Tibial artery (tissue), 4 donors: ENCODE measurements at places on chromosomes 1 and 21.

GRCh38 chr21:27526451-27526850 is 559.6 kb upstream of the ADAMTS5 start:
- DNase-seq: no peak

- no peak for DNase-seq
Observed at GRCh38 chr1:111769517-111770146, 13.9 kb downstream of the DDX20 start.

- DNase-seq: peak; percentile 32
Observed at GRCh38 chr1:53552981-53553733, 94.0 kb downstream of the DMRTB1 start.

DNA sequence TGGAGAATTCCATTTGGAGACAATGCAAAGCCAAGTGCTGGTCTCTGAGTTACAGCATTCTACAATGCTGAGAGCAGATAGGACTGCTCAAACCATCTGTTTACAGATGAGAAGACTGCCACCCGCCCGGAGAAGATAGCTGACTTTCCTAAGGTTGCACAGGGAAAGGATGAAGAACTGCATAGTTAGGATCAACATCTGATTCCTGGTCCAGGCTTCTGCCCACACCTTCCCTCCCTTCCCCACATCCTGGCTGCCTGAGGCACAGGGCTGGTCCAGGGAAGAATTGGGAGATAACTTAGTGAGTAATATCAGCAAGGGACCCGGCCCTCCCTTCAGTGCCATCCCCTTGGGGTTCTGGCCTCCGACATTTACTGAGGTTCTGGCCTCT is 2.0 kb downstream of the SERINC2 start:
- no peak for DNase-seq

DNA sequence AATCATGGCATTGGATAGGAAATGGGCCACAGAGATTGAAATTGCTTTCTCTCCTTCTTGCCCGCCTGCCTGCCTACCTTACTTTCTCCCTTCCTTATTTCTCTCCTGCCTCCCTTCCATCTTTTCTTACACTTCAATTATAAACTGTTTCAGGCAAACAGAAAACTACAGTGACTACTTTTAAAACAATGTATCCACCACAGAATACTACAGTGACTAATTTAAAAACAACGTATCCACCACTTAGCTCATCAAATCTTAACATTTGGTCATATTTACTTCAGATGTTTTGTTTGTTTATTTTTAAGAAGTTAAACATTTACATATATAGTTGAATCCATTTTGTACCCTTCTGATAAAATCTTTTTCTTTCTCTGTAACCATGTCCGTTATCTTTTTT is 54.4 kb downstream of the SNRPE start:
- DNase-seq: no peak

DNA sequence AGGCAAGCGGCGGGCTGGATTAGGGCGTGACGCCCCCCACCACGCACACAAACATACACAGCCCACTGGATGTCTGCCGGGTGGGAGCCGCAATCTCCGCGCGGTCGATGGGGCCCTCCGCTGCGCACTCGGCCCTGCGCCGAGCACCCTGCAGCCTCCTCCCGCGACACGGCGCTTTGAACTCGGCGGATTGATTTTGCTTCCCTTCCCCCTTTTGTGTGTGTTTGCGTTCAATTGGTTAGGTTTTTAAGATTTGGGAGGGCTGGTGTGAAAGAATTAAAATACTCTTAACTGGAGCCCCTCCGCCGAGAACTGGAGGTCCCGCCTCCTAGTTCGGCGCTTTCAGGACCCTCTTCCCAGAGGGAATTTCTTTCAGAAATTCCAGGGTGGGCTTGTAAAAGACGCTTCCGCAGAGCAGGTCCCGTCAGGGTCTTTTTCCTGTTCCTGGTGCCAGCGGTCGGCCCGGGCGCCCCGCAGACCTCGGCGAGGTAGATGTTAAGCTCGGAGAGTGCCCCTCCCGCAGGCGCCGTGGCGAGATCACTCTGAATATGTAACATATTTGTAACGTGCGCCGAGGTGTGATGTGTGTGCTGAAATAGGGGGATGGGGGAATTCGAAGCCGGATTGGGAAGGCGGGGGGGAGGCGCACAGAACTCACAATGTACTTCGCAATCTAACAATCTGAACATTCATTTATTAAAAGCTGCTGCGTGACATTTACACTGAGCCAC is 8.0 kb upstream of the BARHL2 start:
- no peak for DNase-seq

- DNase-seq: no peak
Observed at GRCh38 chr1:94865360-94865759, 45.2 kb downstream of the SLC44A3 start.

- no peak for DNase-seq
Observed at GRCh38 chr1:59027177-59027576, 243.3 kb upstream of the JUN start.

DNA sequence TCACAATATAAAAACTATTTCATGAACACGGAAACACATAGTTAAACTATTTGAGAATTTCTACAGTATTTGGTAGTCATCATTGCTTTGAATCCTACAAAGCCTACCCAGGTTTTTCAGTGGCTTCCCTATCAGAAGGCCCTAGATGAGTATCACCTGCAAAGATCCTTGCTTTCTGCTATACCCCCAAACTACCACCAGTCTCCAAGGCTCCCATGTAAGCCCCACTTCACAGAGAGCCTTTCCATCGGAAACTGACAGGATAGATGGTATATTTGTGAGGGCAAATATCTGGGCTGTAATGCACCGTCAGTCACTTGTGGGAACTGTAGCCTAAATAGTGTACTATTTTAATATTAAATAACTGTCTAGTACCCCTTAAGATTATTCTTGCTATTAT is 674.3 kb downstream of the BRINP3 start:
- DNase-seq: no peak

DNA sequence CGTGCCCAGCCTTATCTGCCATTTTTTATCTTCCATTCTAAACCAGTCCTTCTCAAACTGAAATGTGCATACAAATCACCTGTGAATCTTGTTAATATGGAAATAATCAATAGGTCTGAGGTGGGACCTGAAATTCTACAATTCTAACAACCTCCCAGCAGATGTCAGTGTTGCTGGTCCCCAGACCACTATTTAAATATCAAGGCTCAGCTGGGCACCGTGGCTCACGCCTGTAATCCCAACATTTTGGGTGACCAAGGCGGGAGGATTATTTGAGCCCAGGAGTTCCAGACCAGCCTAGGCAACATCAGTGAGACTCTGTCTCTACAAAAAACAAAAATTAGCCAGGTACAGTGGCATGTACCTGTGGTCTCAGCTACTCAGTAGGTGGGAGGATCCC is 4.1 kb downstream of the UQCRHL start:
- no peak for DNase-seq

DNA sequence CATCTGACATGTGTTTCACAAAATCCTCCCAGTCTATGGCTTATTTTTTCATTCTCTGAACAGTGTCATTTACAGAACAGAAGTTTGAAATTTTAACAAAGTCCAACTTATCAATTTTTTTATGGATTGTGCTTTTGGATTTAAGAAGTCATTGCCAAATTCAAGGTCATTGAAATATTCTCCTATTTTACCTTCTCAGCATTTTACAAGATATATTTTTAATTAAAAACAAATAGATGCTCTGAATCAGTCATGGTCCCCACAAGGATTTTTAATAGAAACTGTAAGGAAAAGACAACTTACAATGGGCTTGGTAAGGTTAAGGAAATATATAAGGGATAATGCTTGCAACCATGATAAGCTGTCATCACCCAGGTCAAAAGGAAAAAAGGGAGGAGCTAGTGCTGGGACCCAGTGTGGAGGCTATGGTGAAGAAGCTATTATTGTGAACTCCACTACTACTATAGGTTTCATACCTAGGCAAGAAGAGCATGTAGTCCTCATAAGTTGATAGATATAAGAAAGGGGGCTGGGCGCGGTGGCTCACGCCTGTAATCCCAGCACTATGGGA is 144.5 kb upstream of the KCNJ15 start:
- no peak for DNase-seq

DNA sequence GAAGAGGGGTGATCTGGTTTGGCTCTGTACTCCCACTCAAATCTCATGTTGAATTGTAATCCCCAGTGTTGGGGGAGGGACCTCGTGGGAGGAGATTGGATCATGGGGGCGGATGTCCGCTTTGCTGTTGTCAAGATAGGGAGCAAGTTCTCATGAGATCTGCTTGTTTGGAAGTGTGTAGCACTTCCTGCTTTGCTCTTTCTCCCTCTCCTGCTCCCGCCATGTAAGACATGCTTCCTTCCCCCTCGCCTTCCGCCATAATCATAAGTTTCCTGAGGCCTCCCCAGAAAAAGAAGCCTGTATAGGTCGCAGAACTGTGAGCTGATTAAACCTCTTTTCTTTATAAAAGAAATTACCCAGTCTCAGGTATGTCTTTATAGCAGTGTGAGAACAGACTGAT is 27.9 kb downstream of the MYOM3 start:
- no peak for DNase-seq

- DNase-seq: no peak
Observed at GRCh38 chr1:216749232-216749631, 26.0 kb upstream of the ESRRG start.

GRCh38 chr1:227790868-227791267 is 24.6 kb upstream of the PRSS38 start:
- DNase-seq: no peak

GRCh38 chr1:62725255-62725654 is 37.1 kb upstream of the DOCK7 start:
- DNase-seq: no peak

DNA sequence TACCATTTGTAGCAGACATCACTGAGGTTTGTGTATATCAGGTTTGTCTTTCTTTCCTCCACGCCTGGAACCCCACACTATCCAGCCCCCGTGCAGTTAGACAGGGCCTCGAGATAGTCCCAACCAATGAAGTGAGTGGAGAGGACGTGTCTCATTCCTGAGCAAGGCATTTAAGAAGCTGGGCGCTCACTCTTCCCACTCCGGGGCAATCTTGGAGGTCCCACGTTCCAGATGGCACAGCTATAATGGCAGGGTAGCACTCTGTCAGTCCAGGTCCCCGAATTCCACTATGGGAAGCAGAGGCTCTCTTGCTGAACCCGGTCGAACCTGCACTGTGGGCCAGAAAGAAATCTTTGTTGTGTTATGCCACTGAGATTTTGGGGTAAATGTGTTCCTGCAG is 57.3 kb upstream of the CSF3R start:
- no peak for DNase-seq

DNA sequence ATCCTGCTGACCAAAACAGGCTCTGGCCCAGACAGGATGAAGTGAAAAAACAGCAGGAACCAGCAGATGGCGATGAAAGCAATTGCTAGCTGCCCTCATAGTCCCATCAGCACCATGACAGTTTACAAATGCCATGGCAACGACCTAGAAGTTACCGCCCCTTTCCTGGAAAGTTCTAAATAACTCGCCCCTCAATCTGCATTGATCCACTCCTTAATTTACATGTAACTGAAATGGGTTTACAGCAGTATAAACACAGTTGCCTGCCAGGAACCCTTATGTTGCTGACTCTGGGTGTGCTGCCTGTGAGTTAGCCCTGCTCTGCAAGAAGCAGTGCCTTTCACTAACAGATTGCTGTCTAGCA is 65.5 kb upstream of the CR1L start:
- DNase-seq: no peak

DNA sequence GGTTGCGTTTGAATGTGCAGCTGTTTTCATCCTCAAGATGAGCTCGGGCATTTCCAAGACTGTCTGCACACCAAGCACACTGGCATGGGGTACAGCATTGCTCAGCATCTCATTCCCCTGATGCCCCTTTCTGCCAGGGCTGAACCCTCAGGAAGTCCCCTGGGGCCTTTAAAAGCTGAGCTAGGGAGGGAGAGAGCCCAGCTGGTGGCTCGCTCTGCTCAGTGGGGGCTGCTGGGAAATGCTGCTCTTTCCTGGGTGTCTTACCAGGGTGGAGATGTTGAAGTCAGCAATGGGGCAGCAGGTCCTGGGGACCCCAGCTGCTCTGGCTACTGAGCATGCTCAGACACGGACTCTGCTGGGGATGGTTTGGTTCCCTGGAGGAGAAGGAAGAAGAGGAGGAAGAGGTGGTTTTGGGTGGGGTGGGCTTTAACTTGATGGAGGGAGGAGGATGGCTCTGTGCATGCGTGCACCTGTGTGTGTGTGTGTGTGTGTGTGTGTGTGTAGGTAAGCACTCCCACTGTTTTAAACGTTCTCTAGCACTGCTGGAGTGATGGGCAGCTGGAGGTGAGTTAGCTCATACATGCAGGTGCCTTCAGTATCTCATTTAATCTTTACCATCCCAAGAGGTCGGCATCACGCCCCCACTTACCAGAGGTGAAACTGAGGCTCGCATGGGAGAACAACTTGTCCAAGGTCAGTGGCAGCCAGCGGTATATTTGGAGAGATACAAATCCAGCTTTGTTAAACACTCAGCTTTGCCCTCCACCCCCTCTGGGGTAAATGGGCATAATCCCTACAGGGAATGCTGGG is 40.9 kb downstream of the ACTL8 start:
- peak; percentile 25 for DNase-seq

DNA sequence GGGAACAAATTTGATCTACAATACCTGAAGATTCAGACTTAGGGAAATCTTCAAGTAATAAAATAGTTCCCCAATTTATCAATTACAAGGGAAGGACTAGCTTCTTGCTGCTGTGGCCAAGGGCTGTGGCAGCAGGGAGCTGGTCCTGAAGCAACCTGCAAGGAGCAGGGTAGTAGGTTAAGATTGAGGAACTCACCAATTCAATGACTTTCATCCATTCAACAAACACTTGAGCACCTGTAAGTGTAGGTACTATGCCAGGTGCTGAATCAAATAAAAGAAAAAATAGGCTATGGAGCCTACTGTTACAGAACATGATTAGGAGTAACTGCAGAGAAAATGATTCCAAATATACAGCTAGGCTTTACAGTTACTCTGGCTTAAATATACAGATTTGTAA is 64.2 kb upstream of the RBM34 start:
- DNase-seq: no peak

DNA sequence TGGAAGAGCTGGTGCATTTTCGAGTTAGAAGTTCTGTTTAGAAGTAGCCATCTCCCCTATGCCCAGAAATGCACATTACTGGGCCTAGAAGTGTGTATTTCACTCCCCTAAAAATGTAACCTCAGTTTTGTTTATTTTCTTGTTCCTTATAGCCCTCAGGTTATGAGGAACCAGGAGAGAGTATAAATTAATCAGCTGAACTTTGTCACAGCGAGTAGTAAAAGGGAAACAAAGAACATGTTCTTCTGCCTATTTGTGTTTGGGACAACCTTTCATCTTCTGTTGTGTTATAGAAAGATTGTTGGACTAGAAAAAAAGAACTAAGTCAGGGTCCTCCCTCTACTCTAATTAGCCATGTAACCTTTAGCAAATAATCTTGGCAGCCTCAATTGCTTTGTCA is 160.5 kb upstream of the PDE4B start:
- DNase-seq: no peak

DNA sequence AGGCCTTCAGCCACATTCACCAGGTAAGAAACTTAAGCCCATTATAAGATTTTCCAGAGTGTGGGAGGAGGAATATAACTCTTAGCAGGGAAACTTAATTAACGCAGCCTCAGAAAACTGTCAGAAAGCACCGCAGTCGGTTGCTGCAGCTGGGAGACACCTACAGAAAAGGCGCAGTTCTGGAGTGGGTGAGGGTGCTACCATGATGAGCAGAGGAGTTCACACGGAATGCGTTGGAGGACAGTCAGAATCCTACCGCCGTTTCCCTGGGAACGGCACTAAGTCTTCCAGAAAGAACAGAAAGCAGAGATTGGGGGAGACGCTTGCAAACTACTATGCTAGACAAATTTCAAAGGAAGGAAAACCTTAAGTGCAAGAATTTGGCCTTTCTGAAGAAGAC is 6.4 kb downstream of the ACTN2 start:
- no peak for DNase-seq
